ENCODE measurements at places on chromosomes 2 and 18.

DNA sequence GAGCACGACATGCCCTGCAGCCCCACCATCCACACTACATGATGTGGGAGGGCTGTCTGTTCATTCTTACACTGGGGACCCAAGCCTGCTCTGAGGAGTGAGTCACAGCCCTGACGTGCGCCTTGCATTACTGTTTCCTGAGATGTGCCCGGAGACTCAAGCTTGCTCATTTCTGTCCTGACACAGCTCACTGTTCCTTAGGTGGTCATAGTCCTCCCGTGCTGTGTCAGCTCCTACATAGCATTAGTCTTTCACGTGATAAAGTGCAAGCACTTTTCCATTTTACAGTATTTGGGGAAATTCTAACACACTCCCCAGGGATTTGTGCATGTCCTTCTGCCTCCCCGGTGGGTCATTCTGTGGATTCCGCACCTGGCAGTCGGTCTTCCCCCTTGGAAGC is 46.2 kb upstream of the TRIM43B start:
- no peak for DNase-seq

DNA sequence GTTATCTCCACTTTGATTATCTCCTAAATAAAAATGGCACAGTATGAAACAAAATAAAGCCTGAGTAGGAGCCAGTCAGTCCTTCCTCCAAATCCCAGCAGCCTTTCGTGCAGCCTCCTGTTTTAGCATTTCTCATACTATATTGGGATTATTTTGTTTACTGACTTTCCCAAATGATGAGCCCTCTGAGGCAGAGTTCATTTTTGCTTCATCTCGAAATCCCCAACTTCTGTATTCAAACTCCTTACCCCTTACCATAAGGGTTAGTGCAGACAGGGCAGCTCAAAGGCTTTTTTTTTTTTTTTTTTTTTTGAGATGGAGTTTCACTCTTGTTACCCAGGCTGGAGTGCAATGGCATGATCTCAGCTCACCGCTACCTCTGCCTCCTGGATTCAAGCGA is 113.3 kb upstream of the FOSL2 start:
- DNase-seq = no peak

DNA sequence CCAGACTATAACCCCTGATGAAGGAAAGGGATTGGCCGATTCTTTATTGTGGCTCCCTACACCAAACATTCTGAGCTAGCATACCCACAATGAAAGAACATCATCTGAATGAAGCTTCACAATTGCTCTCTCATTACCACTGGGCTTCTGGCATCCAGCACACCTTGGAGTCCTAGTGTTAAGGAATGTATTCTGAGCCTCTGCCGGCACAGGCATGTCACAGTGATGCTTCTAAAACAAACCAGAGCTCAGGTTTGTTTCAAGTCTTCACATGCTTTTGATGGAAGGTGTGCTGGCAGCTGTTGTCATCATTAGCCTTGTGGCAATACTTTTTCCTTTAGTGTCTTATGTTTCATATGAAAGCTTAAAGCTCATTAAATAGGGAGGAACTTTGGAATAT is 76.3 kb upstream of the RBBP8 start:
- no peak for DNase-seq

DNA sequence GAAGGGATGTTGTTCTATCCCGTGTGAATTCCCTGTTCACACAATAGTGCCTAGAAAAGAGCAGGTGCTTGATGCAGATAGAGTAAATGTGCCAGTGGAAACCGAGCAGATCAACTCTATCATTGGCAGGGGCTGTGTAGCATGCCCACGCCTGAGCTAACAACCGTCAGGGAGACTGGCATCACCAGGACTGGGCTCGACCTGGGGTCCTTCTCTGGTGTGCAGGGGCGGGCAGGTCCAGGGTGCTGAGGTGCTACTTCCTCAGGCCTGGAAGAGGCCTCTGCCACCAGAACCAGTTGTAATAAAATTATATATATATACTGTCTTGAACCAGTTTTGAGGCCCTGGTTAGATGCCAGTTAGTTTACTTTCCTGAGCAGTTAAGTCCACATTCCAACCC is 11.8 kb upstream of the MAL start:
- DNase-seq = no peak

DNA sequence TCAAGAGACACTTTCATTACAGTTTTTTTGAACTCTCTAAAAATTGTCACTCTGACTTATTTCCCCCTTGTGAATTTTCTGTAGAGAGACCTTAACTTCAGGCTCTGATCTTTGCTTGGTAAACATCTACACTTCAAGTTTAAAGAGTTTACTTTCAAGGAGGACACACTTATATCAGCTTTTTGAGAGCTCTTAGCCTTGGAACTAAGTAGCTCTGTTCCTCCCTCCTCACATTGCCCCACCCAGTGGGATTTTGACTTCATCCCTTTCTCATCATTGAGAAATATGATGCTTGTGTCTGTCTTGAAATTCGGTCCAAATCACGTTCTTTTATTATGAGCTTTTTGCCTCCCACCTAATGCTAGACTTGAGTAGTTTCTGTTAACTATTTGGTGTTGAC is 433.4 kb upstream of the MEIS1 start:
- DNase-seq = no peak

- no peak for DNase-seq
These were observed 280.8 kb downstream of the CCDC85A start for GRCh38 chr2:56464613-56465012.
